ENCODE measurements at places on chromosomes 16 and 17.

- no peak for DNase-seq
Measured at GRCh38 chr17:45310380-45311324, 6.2 kb downstream of the MAP3K14 start.

DNA sequence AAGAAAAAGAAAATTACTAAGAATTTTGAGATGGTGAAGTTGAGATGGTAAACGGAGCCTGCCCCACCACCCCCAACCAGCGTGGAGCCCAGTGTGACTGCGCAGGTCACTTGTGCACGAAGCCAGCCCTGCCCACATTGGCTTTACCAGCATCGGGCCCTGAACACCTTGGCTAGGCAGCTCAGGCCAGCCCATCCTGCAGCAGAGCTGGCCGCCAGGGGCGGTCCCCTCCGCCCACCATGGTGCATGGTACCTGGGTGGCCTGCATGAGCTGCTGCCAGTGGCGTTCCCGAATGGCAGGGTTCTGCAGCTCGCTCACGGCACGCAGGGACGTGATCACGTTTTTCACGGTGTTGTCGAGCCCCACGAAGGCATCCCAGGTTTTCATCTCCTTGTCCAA is 62.7 kb downstream of the DNAH17 start:
- no peak for DNase-seq

- DNase-seq: no peak
Measured at GRCh38 chr16:6692874-6693273, 639.8 kb upstream of the RBFOX1 start.

- no peak for DNase-seq
Measured at GRCh38 chr17:9790889-9791876, at the start of gene DHRS7C. Gene DHRS7C, minus strand, starts transcription at chr17:9791592. Its CDS starts 308 bp downstream, at chr17:9791284.

DNA sequence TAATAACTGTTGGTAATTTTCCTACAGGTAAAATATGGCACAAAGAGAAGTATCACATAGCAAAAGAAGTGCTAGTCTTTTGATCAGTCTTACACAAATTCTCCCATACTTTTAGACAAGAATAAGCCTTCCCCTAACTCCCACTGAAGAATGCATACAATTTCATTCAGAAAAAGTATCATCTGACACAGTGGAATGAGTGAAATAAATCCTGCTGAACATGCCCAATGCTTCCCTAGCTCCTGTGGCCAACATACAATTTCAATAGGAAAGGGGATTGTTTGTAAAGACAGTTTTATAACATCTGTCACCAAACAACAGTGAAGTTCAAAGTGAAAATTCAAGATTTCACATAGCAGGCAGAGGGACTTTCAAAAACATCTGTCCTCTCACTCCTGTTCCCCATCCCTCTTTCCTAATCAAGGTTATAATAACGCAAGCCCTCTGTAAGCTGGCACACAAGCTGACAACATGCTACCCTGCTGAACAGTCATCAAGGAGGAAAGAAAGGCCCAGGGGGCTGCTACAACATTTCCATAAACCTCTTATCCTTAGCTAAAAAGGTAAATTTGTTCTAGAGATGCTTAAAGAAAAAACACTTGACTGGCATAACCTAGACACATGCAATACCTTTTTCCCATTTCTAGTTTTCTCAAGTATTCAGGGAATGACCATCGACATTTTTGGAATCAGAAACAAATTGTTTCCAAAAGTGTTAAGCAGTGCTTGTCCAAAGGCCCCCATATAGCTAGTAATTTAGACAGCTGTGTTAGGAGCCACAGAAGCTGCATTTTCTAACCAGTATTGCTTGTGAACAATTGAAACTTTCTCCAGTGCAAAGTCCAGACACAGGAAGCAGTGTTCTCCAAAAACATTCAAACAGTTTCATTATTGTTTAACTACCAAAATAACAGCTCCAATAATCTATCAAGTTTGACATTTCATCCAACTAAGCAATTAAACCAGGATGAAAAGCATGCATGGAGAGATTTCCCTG is 11.5 kb upstream of the RFFL start:
- no peak for DNase-seq

All from SK-N-MC (cell line).